Left cardiac atrium (tissue), 4 donors: ENCODE measurements at places on chromosomes 11 and 22.

GRCh38 chr11:45856044-45856468 lies 8.8 kb downstream of the CRY2 start:
- DNase-seq: no peak

DNA sequence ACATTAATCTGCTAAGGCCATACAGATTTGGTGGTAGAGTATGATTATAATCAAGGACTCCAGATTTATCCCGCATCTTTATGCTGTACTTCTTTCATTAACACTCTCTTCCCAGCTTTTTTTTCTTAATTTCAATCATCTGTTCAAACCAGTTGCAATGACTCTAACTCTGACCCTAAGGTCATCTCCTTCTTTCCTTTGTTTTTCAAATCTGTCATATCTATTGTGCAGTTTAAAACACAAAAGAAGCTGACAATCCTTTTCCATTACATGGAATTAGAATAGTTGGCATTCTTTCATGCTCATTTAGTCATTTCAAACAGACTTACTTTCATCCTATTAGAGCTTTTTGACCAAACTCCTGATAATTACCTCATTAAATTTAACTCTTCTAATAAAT lies 53.6 kb upstream of the GRM5 start:
- no peak for DNase-seq

DNA sequence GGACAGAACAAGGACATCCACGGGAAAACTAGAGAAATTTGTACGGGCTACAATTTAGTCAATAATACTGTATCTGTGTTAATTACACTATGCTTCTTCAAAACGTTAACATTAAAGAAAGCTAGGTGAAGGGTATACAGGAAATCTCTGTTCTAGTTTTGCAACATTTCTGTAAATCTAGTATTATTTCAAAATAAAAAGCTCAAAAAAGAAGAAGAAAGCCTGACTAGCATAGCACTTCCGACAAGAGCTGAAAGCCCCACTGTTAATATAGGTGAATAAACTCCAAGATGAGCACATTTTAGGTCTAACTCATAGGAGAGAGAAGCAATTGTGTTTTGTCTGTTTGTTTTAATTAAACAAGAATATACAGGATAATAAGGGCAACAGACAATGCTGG lies 299.7 kb downstream of the TTC28 start:
- DNase-seq: no peak

GRCh38 chr22:34239421-34239820 lies 319.1 kb upstream of the LARGE1 start:
- no peak for DNase-seq

DNA sequence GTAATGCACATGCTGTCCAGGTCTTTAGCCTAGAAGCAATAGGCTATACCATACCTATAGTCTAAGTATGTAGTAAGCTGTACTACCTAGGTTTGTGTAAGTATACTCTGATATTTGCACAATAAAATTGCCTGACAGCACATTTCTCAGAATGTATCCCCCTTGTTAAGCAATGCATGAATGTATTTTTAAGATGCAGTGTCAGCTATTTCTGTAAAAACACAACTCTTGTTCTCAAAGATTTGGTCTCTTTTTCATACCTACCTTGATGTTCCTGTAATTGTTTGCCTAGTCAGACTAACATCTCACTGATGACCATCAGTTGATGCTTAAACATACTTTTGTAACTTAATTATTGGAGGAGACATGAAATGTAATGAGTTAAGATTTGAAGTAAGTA lies 619.9 kb downstream of the CNTN5 start:
- no peak for DNase-seq

DNA sequence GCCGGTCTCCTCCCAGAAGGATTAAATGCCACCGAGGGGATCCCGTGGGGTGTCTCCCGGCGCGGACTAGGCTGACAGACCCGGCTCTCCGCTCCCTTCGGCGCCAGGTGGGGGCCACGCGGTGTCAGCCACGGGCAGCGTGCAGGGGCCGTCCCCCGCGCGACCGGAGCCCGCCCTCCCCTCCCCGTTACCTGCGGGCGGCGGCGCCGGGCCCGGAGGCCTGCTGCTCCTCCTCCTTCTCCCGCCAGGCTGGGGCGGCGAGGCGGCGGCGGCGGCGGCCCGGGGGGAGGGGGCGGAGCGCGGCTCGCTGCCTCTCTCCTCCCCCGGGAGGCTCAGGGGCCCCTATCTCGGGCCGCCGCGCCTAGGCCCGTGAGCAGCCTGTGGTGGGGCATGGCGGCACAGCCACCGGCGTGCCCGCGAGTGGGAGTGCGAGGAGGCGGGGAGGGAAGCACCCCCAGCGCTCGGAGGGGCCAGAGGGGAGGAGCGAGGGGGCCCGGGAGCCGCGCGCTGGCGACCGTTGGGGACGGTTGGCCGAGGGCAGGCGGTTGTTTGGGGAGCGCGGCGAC lies 450 bp downstream of the ZBTB44 start:
- DNase-seq: peak; percentile 64
